ENCODE measurements at places on chromosomes 2 and 18.

GRCh38 chr2:9089831-9090230 lies 86.3 kb upstream of the MBOAT2 start:
- peak; percentile 54 for DNase-seq

DNA sequence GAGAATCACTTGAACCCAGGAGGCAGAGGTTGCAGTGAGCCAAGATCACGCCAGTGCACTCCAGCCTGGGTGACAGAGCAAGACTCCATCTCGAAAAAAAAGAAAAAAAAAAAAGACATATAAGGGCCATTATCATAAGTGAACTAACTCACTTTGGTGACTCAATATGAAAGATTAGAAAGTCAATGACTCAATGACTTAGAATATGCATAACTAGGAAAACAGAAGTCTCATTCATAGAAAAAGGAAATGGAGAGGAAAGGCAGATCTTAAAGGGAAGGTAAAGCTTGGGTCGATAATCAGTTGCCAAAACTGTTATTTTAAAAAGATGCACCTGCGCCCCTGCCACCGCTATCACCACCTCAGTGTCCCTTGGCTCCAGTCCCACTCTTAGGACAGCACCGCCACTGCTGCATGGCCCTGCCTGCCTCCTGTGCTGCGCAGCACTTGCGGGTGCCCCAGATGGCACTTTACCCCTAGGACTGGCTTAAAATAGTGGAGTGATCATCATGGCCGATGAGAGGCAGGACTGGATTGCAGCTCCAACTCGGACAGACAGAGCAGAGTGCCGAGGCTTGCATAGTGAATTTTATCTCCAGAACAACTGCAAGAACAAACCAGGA lies 54.7 kb downstream of the INO80D start:
- peak; percentile 30 for DNase-seq

- DNase-seq: peak; percentile 19
Measured at GRCh38 chr2:39107156-39107555, 13.7 kb downstream of the SOS1 start.

DNA sequence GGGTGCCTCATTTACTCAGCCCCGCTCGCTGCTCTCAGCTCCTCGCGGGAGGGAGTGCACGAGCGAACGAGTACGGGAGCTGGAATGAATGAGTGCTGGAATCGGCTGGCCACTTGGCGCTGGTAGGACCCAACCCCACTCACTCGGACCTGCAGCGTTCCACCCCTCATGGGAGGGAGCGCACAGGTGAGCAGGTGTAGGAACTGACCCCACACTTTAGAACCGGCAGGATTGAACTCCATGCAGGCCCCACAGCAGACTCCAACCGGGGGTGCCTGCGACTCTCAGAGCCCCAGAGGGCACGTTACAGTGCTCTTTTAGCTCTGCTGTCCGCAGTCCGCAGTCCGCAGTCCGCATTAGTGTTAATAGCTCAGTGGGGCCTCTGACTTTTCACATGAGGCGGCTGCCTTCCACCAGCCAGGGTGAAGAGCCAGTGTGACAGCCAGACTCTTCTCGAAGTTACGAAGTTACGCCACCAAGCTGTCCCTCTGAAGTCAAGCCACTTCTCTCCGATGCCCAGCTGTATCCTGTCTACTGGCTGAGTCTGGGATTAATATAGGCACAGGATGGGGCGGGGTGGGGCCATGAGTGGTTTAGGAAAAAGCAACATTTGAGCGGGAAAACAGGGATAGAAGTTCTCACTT lies 102.7 kb upstream of the ARHGAP15 start:
- no peak for DNase-seq

- no peak for DNase-seq
Measured at GRCh38 chr2:216650626-216651257, 17.5 kb downstream of the IGFBP2 start.

GRCh38 chr2:178241844-178242551 lies 47.7 kb downstream of the OSBPL6 start:
- DNase-seq: peak; percentile 93

DNA sequence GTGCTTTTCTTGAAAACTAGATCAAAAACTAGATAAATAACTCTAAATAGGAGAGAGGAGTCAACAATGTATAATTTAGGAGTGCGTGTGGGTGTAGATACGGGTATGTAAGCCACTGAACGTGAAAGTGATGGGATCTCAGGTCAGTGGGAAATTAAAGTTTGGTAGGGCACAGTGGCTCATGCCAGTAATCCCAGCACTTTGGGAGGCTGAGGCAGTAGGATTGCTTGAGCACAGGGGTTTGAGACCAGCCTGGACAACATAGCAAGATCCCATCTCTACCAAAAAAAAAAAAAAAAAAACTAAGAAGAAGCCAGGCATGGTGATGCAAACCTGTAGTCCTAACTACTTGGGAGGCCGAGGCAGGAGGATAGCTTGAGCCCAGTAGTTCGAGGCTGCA lies 247.1 kb downstream of the ANAPC1 start:
- DNase-seq: no peak

GRCh38 chr2:233317196-233317943 lies 9.8 kb downstream of the SAG start:
- no peak for DNase-seq
